ENCODE measurements at places on chromosomes 2 and 18. TPM values are rescaled to one million over a fixed set of nuclear protein-coding genes. Genes with fewer than 3 reads are reported as not detected.

- no peak for DNase-seq
Observed at GRCh38 chr18:63236406-63236805, 83.2 kb downstream of the BCL2 start.

GRCh38 chr18:38635709-38636430 lies 1070.3 kb upstream of the CELF4 start:
- no peak for DNase-seq

Gene UCN
- 2.7 TPM for total RNA-seq

Gene SH3YL1
- 18.5 TPM for total RNA-seq

GRCh38 chr2:155209696-155210450 lies 511.4 kb downstream of the KCNJ3 start:
- no peak for DNase-seq

Data from activated CD8-positive, alpha-beta T cell treated with anti-CD3 and anti-CD28 coated beads for 36 hours (primary cell).